ENCODE measurements at places on chromosomes 13 and 19.

- no peak for DNase-seq
These were observed 13.6 kb downstream of the POLR1D start for GRCh38 chr13:27635266-27635665.

DNA sequence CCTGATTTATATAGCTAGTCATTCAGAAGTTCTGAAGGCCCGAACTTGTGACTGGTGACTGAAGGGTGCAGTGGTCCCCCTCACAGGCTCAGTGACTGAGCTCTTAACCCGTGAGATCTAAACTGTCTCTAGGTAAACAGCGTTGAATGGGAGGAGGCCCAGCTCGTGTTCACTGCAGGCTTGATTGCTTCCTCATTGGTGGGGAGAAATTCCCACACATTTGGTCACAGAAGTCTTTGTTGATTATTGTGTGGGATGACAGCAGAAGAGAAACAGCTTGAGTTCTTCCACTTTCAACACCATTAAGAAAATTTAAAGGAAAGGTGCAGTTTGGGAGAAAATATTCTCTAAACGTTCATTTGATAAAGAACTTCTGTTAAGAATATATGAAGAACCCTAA, 1178.0 kb downstream of the UQCRFS1 start:
- DNase-seq, result no peak

DNA sequence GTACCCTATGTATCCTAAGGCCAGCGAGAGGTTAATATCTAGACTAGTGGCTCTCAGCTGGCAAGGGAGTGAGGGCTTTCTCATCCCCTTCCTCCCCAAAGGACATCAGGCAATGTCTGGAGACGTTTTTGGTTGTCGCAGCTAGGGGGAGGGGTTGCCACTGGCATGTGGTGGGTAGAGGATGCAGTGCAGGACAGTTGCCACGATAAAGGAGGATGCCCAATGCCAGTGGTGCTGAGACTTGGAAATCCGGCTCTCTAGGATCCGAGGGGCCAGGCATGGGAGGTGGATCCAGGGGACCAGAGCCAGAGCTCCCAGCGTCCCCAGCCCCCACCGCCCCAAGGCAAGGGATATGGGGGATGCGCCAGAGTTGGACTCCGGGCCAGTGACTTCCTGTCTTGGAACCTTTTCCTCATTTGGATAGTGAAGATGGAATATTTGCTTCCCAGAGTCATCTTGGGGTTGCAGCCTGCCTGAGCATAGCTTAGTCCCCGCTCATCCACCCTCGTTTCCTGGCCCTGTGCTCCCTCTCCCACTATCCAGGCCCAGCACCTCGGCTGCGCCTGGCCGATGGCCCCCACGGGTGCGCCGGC, 4.9 kb downstream of the SSC5D start:
- peak; percentile 49 for DNase-seq

- DNase-seq, result no peak
These were observed 19.2 kb downstream of the CKM start for GRCh38 chr19:45303269-45304060.

GRCh38 chr19:41356984-41357739, 3.4 kb upstream of the TGFB1 start:
- DNase-seq, result no peak

GRCh38 chr19:11197291-11198174, at the start of gene KANK2:
KANK2 (minus strand) TSS chr19:11197545; CDS start chr19:11194511, 3,034 bp downstream.
- DNase-seq, result peak; percentile 63

- peak; percentile 79 for DNase-seq
These were observed 81.8 kb upstream of the RUBCNL start for GRCh38 chr13:46468570-46469463.

GRCh38 chr19:1609103-1609396, 3.8 kb upstream of the UQCR11 start:
- no peak for DNase-seq

GRCh38 chr13:94267581-94268366, 211.7 kb downstream of the DCT start:
- DNase-seq, result no peak

DNA sequence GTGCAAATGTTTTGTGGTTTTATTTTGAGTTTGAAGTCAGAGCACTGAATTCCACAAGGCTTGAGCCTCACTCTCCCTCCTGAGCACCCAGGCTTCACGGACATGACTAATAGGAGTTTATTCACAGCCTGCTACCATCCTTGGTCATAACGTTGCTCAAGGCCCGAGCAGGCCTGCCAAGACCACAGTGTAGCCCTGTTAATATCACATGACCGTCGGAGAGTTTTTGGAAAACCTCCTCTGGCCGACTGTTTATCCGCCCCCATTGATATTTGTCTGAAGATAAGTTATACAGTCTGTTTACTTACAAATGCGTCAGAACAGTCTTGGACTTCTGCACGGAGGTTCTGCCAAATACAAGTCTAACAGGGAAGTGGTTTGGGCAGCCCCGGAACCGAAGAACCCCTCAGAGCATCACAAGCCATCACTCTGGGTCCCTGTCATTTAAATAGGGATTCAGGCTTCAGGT, 89.9 kb downstream of the COL4A2 start:
- peak; percentile 100 for DNase-seq

DNA sequence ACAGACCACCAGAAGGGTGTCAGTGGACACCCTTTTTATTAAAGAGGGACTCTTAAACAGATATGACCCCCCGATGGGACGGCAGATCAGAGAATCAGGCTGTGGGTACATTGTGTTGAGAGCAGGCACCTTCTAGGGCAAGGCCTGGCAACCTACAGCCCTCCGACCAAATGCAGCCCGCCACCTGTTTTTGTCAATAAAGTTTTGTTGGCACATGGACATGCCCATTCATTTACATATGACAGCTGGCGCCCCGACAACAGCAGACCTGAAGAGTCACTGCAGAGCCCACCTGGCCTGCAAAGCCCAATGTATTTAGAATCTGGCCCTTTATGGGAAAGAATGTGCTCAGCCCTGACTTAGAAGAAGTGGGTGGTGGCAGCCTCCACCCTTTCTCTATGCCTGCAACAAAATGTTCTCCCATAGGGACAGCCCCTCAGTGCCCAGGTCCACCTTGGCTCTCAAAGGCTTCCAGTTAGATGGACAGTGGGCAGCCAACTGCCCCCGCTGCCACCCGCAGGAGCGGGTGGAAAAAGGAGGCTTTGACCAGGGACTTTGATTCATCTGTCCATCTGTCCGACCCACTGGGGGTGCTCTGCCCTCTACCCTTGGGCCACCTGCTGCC, 184.9 kb downstream of the PTPRS start:
- DNase-seq, result no peak

DNA sequence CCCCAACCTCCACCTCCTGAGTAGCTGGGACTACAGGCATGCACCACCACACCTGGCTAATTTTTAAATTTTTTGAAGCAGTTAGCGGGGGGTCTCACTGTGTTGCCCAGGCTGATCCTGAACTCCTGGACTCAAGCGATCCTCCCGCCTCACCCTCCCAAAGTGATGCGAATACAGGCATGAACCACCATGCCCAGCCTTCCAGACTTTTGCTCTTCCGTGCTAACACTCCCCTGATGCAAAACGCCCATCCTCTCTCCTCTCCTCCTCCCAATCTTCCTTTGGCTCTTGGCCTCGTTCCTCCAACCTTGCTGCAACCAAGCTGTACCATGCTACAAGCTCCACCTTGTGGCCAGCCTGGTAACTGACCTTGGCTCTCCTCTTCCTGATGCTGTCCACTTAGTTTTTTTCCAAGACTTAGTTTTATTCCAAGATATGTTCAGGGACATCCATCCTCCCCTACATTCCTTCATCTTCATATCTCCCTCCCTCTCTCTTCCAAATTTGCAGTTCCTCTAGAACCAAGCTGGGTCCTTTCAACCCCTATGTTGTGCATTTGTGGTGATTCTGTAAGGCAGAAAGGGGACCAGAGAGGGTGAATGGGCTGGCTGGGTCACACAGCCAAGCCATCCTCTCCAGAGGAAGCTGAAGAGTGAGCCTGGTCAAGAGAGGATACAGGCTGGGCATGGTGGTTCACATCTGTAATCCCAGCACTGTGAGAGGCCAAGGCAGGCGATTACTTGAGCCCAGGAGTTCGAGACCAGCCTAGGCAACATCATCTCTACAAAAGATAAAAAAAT, 32.8 kb downstream of the TINCR start:
- no peak for DNase-seq

DNA sequence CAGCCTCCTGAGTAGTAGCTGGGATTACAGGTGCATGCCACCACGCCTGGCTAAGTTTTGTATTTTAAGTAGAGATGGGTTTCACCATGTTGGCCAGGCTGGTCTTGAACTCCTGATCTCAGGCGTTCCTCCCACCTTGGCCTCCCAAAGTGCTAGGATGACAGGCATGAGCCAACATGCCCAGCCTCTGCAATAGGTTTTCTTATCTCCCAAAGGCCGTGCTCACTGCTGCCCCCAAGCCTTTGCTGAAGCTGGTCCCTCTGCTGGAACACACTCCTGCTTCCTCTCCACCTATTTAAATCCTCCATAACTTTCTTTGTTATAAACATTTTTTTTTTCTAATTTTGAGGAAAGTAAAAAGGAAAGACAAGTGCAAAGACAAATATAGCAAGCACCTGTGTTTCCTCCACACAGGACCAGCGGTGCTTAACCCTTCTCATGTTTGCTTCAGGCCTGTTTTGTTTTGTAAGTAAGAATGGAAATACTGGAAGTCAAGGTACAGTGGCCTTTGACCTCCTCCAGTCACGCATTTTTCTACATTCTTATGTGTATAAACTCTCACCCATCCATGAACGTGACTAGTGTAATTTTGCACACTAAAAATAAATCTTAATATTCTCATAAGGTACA, 14.5 kb upstream of the TNFAIP8L1 start:
- DNase-seq, result peak; percentile 17

DNA sequence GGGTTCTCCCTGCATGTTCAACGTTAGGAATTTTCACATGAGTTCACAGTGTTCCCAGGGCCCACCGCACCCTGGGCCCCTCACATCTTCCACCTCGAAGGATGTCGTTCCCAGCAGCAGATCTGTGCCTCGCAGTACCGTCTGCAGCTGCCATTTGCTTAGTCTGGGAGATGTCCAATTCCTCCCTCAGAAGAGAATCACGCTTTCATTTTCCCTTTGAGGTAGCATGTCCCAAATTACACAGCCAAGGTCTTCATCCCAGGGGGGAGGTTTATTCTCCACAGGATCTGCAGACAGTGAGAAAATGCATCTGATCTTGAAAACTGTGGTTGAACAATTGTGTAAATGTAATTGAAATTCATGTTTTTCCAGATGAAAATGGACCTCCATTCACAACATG, 150.2 kb downstream of the DCT start:
- DNase-seq, result no peak

GRCh38 chr13:30696278-30697176, 38.8 kb upstream of the ALOX5AP start:
- peak; percentile 34 for DNase-seq

DNA sequence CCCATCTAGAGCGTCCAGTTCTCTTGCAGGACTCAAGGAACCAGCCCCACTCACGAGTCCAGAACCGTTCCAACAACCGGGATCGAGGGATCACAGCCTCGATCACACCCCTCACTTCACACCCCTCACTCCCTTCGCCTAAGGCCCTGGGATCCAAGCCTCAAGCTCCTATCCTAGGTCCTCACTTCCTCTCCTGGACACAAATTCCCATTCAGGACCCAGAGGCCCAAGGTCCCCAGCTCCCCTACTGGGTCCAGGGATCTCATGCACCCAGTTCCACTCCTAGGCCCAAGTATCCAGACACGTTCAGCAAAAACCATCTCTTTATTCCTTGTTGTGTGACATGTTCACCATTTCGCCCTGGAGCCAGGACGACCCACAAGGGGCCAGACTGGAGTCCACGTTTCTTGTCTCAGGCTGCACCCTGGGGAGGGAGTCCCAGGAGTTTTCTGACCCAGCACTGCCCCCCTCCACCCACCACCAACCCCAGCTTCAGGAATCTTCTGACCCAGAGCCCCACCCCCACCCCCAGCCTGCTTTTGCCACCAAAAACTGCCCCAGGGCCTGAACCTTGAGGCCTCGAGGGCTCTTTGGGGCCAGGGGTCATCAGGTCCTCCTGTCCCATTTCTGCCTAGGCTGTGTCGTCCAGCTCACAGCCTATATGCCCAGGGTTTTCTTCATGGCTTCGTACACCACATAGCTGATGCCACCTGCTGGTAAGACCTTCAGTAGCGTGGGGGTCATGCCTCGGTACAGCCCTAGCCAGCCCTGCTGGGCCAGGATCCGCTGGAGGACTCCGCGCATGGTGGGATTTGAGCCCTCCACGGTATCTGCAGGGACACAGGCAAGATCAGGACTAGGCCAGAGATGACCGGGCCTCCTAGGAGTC, 1.4 kb upstream of the KHSRP start:
- DNase-seq, result no peak

DNA sequence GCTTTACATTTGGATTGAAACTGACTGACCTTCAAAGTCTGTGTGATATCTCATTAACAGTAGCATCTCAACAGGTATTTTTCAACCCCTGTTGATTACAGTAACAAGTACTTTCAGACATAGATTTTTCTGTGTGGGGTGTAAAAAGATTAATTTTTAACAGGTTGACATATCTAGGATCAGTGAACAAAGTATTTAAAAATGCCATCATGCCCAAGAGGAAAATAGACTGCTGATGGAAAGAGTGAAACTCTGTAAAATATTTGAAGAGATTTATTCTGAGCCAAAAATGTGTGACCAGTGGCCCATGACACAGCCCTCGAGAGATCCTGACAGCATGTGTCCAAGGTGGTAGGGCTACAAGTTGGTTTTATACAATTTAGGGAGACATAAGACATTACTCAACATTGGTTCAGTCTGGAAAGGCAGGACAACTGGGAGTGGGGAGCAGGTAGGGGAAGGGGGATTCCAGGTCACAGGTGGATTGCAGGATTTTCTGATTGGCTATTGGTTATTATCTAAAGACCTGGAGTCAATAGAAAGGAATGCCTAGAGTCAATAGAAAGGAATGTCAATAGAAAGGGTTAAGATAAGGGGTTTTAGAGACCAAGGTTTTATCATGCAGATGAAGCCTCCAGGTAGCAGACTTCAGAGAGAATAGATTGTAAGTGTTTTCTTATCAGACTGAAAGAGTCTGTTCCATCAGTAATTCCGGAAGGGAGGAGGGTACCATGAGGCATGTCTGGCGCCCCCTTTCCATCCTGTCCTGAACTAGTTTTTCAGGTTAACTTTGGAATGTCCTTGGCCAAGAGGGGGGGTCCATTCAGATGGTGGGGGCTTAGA, 29.1 kb downstream of the TNFRSF19 start:
- no peak for DNase-seq
